ENCODE measurements at places on chromosomes 3 and 15.

DNA sequence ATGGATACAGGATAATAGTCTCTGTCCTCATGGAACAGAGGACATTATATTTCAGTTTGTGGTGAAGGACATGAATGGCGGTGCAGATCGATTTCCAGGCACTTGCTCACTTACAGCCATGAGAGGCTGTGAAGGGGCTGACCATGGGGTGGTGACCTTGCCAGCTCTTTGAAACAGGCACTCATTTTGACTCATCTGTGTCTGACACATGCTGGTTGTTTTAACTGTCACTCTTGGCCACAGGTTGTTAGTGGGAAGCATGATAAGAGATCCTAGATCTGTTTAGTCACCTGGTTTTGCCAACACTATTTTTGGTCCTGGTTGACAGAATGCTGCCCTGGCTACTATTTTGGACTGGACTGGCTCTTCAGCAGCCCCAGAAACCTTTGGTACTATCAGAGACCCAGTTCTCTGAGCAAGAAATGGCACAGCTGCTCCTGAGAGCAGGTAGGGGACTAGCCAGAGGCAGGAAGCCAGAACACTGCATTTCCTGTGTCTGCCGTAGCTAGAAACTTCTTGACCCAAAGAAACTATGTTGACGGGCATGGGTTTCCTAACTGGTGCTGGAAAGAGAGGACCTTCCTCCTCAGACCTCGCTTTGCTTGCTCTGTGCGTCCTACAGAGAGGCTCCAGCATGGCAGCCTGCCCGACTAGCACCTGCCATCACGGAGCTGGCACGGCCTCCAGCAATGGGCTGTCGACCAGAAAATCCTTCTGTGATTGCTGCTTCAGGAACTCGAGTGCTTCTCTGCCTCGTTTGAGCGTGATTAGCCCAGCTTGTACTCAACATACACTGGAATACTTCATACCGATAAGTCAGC lies 6.3 kb downstream of the PXYLP1 start:
- no peak for DNase-seq

GRCh38 chr15:27017168-27017809 lies 46.3 kb downstream of the GABRG3 start:
- peak; percentile 54 for DNase-seq

DNA sequence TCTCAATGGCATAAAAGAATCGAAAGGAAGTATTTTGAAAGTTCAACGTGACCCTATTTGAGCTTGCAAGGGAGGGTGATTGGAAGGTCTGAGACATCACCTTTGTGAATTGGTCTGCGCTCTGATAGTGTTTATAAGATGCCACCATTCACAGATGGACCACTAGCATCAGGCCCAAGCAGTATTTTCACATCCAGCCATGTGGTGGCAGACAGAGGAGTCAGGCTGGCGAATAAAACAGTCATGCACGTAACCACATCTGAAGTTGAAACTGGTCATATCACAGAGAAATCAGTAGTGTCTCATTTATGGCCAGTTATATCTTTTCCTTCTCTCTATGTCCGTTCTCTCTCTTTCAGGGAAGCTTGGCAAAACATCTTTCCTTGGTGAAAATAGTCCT lies 170.1 kb upstream of the ONECUT1 start:
- no peak for DNase-seq

DNA sequence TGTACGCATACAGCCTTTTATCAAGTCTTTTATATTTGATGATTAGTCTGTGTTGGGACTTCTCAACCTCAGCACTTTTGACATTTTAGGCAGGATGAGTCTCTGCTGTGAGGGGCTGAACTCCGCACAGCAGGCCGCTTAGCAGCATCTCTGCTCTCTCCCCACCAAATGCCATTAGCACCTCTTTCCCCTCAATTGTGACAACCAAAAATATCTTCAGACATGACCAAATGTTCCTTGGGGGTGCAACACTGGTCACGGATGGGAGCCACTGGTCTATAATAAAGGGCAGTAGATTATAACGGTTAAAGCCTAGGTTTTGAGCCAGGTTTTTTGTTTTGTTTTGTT lies 109.7 kb upstream of the LRIG1 start:
- DNase-seq, result no peak

DNA sequence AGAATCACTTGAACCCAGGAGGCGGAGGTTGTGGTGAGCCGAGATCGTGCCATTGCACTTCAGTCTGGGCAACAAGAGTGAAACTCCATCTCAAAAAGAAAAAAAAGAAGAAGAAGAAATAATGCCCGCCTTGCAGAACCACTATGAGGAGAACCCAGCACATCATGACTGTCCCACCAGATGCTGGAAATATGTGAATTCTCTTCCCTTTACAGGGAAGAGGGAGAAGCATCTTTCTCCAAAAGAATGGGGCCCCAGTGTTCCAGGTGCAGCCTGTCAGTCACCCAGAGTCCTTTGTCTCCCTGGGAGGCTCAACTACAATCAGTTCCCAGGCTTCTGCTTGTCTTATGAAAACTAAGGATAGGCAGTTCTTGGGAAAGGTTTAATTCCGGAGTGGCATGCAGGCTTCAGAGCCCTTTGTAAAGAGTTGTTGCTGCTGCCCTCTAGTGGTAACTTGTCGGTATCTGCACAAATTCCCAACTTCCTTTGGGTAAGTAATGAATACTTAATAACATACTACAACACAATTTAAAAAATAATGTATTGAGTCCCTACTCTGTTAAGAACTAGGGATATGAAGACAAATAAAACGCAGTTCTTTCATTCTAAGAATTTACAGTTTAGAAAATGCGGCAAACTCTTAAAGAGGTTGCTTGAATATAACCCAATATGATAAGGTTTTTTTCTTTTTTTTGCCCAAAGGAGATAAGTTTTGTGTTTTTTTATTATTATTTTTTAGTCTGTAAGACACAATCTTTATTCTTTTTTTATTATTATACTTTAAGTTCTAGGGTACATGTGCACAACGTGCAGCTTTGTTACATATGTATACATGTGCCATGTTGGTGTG lies 18.6 kb upstream of the TICRR start:
- peak; percentile 90 for DNase-seq

DNA sequence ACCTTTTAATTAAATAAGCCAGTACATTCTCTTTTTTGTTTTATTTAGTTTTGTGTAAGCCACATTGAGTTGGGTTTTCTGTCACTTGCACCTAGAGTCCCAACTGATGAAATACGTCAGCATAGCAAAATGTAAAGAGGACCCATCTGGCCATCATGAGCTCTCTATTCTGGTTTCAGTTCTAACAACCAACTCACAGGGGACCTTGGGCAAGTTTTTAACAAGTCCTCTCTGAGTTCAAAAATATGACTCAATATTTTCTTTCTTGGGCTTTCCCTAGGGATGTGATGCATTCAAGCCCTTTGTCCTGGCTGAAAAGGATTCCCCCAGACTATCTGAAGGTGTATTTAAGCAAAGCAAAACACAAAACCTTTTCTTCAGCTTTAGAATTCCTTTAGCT lies 32.9 kb downstream of the PLCH1 start:
- DNase-seq, result no peak

All from choroid plexus epithelial cell (primary cell).